ENCODE measurements at places on chromosomes 7 and 10.

- no peak for DNase-seq
Measured at GRCh38 chr7:117667456-117667855, 187.6 kb downstream of the CFTR start.

DNA sequence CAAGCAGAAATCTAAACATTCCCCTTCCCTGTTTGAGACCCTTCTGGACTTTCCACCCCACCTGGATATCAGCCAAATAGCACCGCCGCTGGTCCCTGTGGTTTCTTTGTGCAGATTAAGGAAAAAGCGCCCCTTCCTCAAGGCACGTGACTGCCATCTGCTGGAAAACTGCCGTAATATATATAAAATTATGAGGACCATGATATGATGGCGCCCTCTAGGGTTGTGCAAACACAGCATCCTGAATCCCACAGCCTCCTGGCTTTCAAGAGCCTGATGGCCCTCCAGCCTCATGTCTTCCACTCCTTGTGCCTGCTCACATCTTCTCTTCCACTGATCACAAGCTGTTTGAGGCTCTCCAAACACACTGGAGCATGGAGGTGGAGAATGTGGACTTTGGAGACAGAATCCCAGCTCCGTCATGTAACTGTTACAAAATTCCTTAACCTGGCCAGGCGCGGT is 121.3 kb downstream of the MYL10 start:
- peak; percentile 54 for DNase-seq

GRCh38 chr7:28830846-28831245 is 127.3 kb downstream of the TRIL start:
- DNase-seq, result no peak

- no peak for DNase-seq
Measured at GRCh38 chr7:22576612-22577469, 76.9 kb upstream of the STEAP1B start.
